Stomach (tissue), 19 donors: ENCODE measurements at places on chromosomes 13 and 19. TPM values are rescaled to one million over a fixed set of nuclear protein-coding genes. Genes with fewer than 3 reads are reported as not detected.
A peak's percentile ranks its signal among the peaks of the same experiment; 100 is the strongest.

Gene RAB20
- 15.2 TPM for total RNA-seq

DNA sequence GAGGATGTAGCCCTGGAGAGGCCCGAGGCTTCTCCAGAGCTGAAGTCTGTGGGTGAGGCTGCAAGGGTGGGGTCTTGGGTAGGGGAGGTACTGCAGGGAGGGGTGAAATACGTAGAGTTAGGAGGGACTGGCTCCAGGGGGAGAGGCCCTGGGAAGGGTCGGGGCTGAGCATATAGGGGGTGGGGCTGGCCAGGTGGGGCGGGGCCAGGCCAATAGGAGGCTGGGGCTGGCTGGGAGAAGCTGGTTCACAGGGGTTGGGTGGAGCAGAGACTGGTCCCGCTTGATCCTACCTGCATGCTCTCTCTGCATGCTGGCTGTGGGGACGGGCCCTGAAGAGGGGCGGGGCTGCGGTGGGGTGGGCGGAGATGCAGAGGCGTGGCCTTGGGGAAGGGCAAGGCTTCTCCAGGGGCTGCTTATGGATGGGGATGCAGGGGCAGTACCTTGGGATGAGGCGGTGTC lies 51.9 kb downstream of the CELF5 start:
- peaks cover 97% of the 10 kb centered on the region for H3K27me3 ChIP-seq
- H3K27ac ChIP-seq: no peak overlapping the region
- peak; percentile 82 for DNase-seq
- H3K4me3 ChIP-seq: peak overlapping the region; percentile 1

- H3K36me3 ChIP-seq: no peaks in the 10 kb centered on the region
- H3K4me1 ChIP-seq: no peaks in the 10 kb centered on the region
- no peak overlapping the region for H3K27ac ChIP-seq
- no peaks in the 10 kb centered on the region for H3K27me3 ChIP-seq
- no peak for DNase-seq
These were observed 39.4 kb downstream of the VSTM2B start for GRCh38 chr19:29565171-29565570.

DNA sequence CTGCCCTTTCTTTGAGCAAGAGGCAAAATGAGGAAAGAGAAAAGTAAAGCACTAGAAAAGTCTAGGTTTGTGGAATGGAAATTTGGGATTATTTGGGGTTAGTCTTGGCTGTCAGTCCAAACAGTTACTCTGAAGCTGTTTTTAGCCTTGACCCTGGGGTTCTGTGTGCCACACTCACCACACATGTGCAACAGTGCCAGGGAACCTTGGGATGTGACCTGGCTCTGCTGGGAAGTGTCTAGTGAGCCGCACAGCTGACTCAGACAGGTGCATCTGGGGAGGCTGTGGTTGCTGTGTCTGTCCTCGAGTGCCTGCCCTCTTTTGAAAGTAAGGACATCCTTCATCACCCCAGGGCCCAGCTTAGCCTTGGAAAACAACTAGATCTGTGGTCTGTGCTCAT lies 15.8 kb downstream of the MICOS13 start:
- no peak overlapping the region for H3K27ac ChIP-seq
- DNase-seq: no peak
- no peaks in the 10 kb centered on the region for H3K4me1 ChIP-seq
- peaks cover 100% of the 10 kb centered on the region for H3K36me3 ChIP-seq

DNA sequence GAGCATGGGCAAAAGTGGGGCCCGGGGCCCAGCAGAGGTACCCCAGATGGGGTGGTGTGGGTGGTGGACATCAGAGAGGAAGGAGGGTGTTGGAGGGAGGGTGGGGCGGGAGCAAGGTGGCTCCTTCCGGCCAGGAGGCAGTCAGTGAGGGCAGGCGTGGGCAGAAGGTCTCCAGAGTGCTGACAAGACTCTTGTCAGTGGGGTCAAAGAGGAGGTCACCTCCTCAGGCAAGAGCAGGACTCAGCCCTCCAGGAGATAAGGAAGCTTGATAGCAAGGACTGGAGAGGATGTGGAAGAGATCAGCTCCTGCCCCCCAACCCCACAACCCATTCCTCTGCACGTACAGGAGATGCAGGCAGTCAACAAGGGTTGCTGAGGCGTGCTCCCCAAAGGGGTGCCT lies 9.8 kb downstream of the GJA3 start:
- H3K36me3 ChIP-seq: no peaks in the 10 kb centered on the region
- no peak overlapping the region for H3K27ac ChIP-seq
- H3K4me3 ChIP-seq: no peak overlapping the region

Gene PSG2
- total RNA-seq: not detected

- no peak within 1 kb of the TSS for H3K4me3 ChIP-seq
- DNase-seq: no peak
- no peaks in the 10 kb centered on the region for H3K4me1 ChIP-seq
- no peaks in the 10 kb centered on the region for H3K27me3 ChIP-seq
- no peak within 1 kb of the TSS for H3K27ac ChIP-seq
These were observed at the start of gene ZNF177 for GRCh38 chr19:9362905-9363304. TSS of gene ZNF177 (plus strand) at chr19:9363013. CDS start at chr19:9378312, 15,299 bp downstream.

GRCh38 chr13:105196052-105196451 lies 1339.4 kb downstream of the EFNB2 start:
- no peaks in the 10 kb centered on the region for H3K4me1 ChIP-seq
- DNase-seq: peak; percentile 18
- H3K4me3 ChIP-seq: no peak overlapping the region
- no peaks in the 10 kb centered on the region for H3K36me3 ChIP-seq
- no peak overlapping the region for H3K27ac ChIP-seq
- no peaks in the 10 kb centered on the region for H3K27me3 ChIP-seq

Gene NTN5
- total RNA-seq: not detected

- no peak overlapping the region for H3K27ac ChIP-seq
- peaks cover 12% of the 10 kb centered on the region for H3K4me1 ChIP-seq
- no peaks in the 10 kb centered on the region for H3K27me3 ChIP-seq
- no peak for DNase-seq
- no peaks in the 10 kb centered on the region for H3K36me3 ChIP-seq
These were observed 105.5 kb downstream of the TEX26 start for GRCh38 chr13:31037874-31038500.

GRCh38 chr13:63291701-63292100 lies 1876.1 kb upstream of the PCDH20 start:
- no peaks in the 10 kb centered on the region for H3K4me1 ChIP-seq
- no peaks in the 10 kb centered on the region for H3K36me3 ChIP-seq
- no peak overlapping the region for H3K4me3 ChIP-seq
- no peaks in the 10 kb centered on the region for H3K27me3 ChIP-seq

DNA sequence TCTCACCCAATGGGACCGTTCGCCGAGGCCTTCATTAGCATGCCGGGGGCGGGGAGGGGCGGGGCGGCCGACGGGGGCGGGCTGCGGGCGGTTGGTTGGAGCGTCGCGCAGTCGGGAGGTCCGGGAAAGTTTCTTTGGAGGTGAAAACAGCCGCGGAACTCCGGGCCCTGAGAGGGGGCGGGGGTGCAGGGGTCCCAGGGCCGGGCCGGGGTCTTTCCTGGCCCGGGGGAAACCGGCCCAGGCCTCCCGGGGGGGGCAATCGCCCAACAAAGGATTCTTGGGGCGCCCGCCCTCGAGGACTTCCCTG lies at the start of gene HMG20B:
HMG20B (plus strand) TSS at position 90 of the 307 bp plus-strand sequence. CDS start 366 bp downstream, outside the sequence.
- no peak for DNase-seq
- H3K36me3 ChIP-seq: no peaks in the 10 kb centered on the region
- H3K27ac ChIP-seq: peak within 1 kb of the TSS; percentile 87
- H3K27me3 ChIP-seq: no peaks in the 10 kb centered on the region
- H3K4me1 ChIP-seq: peaks cover 38% of the 10 kb centered on the region

Gene TSHZ3
- 5.9 TPM for total RNA-seq

Gene NAXD
- total RNA-seq: 46.0 TPM

DNA sequence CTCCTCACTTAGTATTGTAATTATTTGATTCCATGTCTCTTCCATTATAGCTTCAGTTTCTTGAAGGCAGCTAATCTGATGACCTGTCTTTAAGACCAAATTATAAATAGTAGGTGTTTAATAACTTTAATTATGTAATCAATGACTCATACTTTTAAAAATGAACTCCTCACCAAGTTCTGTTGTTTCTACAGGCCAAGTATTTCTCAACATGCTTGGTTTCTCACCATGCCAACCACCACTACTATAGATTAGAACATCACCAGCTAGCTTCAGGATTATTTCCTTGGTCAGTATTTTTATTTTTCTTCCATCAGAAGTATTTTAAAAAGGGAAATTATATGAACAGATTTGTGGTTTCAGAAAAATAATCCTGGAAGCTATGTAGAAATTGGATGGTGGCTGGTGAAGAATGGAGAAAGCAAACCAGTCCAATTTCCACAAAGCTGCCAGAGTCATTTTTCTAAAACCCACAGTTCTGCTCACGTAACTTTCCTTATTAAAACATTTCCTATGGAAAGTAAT lies 237.7 kb upstream of the DACH1 start:
- H3K27me3 ChIP-seq: no peaks in the 10 kb centered on the region
- no peaks in the 10 kb centered on the region for H3K36me3 ChIP-seq
- H3K4me3 ChIP-seq: no peak overlapping the region

- no peaks in the 10 kb centered on the region for H3K27me3 ChIP-seq
- no peak overlapping the region for H3K4me3 ChIP-seq
- H3K27ac ChIP-seq: peak overlapping the region; percentile 73
- peaks cover 44% of the 10 kb centered on the region for H3K4me1 ChIP-seq
These were observed 590 bp upstream of the LGI4 start for GRCh38 chr19:35135389-35135909.

Gene KRTDAP
- not detected for total RNA-seq

- DNase-seq: peak; percentile 89
- no peaks in the 10 kb centered on the region for H3K27me3 ChIP-seq
- no peaks in the 10 kb centered on the region for H3K36me3 ChIP-seq
- no peak overlapping the region for H3K4me3 ChIP-seq
- peak overlapping the region; percentile 84 for H3K27ac ChIP-seq
These were observed 89.9 kb downstream of the COL4A2 start for GRCh38 chr13:110396913-110397381.

Gene NCR1
- 1.1 TPM for total RNA-seq

DNA sequence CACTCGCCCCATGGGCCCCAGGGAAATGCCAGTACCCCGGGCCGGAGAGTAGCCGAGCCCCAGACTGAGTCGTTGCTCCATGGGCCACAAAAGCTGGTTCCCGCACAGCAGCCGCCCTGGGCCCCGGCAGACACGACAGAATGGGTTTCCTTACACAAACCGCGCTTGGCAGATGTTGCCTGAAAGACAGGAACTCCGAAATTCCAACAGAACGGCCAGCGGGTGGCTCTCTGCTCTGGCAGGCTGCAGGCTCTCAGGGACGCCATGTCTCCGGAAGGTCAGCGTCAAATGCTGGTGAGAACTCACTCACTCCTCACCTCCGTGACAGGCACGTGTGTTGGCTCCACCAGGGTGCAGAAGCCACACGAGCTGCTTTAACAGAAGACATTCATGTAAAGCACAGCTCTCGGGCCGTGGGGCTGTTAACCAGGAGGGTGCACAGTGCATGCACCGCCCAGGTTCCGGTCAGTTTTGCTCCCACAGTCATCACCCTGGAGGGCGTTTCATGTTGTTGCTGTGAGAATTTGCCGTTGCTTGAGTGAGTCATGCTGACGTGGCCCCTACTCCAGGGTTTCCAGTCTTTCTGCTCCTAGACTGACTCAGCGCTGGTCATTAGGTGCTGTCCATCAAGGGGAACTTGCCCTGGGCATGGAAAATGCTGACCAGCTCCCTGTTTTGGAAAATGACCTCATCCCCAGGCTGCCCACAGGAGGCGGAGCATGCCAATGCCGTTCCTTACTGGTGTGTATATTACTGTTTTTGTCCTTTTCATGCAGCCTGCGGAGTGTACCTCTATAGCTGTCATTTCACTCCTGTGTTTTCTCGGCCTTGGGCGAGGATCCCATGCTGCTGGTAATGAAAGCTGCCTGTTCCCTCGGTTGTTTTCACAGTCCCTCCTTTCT lies 44.8 kb downstream of the ANKRD10 start:
- H3K27me3 ChIP-seq: no peaks in the 10 kb centered on the region
- H3K4me3 ChIP-seq: peak overlapping the region; percentile 5
- peaks cover 35% of the 10 kb centered on the region for H3K4me1 ChIP-seq
- peak overlapping the region; percentile 73 for H3K27ac ChIP-seq
- peak; percentile 79 for DNase-seq

GRCh38 chr19:1748115-1748872 lies 5.0 kb upstream of the ONECUT3 start:
- peaks cover 44% of the 10 kb centered on the region for H3K4me1 ChIP-seq
- DNase-seq: peak; percentile 86

GRCh38 chr13:111329641-111330040 lies 9.2 kb downstream of the TEX29 start:
- no peak overlapping the region for H3K27ac ChIP-seq
- H3K4me1 ChIP-seq: no peaks in the 10 kb centered on the region
- no peaks in the 10 kb centered on the region for H3K27me3 ChIP-seq
- DNase-seq: no peak
- H3K36me3 ChIP-seq: no peaks in the 10 kb centered on the region

Gene CRX
- total RNA-seq: not detected

Gene KLF5
- total RNA-seq: 585 TPM

Gene FAM216B
- total RNA-seq: not detected

GRCh38 chr19:802498-803098 lies 5.3 kb downstream of the PTBP1 start:
- peak overlapping the region; percentile 97 for H3K4me3 ChIP-seq
- H3K27ac ChIP-seq: no peak overlapping the region
- H3K36me3 ChIP-seq: peaks cover 67% of the 10 kb centered on the region
- H3K27me3 ChIP-seq: no peaks in the 10 kb centered on the region
- DNase-seq: peak; percentile 61

Gene ANGPTL8
- not detected for total RNA-seq

GRCh38 chr13:43985422-43986072 lies 105.8 kb downstream of the LACC1 start:
- no peaks in the 10 kb centered on the region for H3K36me3 ChIP-seq
- DNase-seq: no peak
- peaks cover under 1% of the 10 kb centered on the region for H3K4me1 ChIP-seq

Gene DIAPH3
- 9.5 TPM for total RNA-seq

GRCh38 chr13:114053026-114053425 lies 79.2 kb upstream of the C13orf46 start:
- H3K27ac ChIP-seq: no peak overlapping the region
- no peak overlapping the region for H3K4me3 ChIP-seq
- no peak for DNase-seq
- no peaks in the 10 kb centered on the region for H3K27me3 ChIP-seq
- peaks cover 28% of the 10 kb centered on the region for H3K36me3 ChIP-seq
- peaks cover 24% of the 10 kb centered on the region for H3K4me1 ChIP-seq

DNA sequence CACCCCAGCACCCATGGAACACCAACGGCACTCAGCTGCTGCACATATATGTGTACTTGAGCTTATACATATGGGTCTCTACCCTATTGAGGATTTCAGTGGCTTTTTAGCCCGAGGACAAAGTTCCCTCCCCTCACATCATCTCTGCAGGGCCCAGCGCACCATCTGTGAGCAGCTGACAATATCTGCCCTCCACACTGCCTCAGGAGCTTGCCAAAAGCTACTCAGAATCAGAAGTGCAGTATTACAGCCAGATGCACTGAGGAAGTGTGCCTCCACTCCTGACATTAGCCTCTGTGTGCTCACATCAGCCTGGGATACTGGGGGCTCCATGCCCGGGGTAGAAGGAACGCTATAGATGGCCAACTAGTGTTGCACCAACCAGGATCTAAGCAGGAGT lies 903.9 kb downstream of the UQCRFS1 start:
- H3K27ac ChIP-seq: no peak overlapping the region
- H3K36me3 ChIP-seq: no peaks in the 10 kb centered on the region
- DNase-seq: no peak
- H3K4me3 ChIP-seq: no peak overlapping the region
- H3K27me3 ChIP-seq: no peaks in the 10 kb centered on the region

GRCh38 chr19:8575467-8575997 lies 1.7 kb downstream of the MYO1F start:
- peaks cover 38% of the 10 kb centered on the region for H3K27me3 ChIP-seq
- H3K36me3 ChIP-seq: no peaks in the 10 kb centered on the region
- no peak for DNase-seq
- no peak overlapping the region for H3K27ac ChIP-seq

- DNase-seq: peak; percentile 45
- no peak overlapping the region for H3K27ac ChIP-seq
- H3K4me3 ChIP-seq: no peak overlapping the region
- peaks cover 21% of the 10 kb centered on the region for H3K27me3 ChIP-seq
These were observed 10.8 kb downstream of the F2RL3 start for GRCh38 chr19:16899566-16900075.

Gene RUBCNL
- 7.7 TPM for total RNA-seq
